ENCODE measurements at places on chromosomes 12 and 14.

GRCh38 chr14:56156096-56156495 lies 37.9 kb downstream of the PELI2 start:
- DNase-seq = no peak

DNA sequence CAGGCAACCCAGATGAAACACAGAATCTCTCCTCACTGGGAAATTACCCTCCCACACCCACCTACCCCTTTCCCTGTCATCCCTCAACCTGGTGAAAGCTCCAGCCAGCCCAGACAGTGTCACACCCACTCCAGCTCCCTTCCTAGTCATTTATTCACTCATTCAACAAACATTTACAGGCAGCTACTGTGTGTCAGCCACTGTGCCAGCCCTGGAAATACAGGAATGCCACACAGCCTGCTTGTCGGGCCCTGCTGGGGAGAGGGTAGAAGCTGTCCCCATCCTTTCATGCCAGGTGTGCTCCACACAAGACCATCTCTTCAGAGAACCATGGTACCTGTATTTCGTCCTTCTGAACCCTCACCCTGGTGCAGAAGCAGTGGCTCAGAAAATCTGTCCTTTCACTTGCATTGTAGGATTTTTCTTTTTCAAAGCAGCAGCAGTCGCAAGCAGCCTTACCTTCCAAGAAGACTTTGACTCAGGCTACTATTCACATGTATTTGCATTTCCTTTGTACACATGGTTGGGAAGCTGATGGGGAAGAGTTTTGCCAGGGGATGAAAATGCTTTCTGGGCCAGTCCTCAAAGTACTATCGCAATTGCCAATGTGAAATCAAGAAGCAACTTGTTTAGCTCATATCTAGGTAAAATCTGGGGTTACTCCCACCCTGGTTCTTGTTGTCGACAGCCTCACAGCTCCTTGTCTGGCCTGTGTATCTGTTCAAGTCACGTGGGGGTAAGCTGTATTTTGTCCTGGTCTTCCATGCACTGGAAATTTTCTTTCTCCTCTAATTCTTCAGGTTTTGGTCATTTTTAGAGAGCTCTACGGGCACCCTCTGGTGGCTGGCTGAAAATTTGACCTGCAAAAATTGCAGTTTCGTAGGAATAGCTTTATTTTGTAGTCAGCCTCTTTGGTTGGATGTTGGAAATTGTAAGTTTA lies 147.4 kb upstream of the EGLN3 start:
- DNase-seq = peak; percentile 71

DNA sequence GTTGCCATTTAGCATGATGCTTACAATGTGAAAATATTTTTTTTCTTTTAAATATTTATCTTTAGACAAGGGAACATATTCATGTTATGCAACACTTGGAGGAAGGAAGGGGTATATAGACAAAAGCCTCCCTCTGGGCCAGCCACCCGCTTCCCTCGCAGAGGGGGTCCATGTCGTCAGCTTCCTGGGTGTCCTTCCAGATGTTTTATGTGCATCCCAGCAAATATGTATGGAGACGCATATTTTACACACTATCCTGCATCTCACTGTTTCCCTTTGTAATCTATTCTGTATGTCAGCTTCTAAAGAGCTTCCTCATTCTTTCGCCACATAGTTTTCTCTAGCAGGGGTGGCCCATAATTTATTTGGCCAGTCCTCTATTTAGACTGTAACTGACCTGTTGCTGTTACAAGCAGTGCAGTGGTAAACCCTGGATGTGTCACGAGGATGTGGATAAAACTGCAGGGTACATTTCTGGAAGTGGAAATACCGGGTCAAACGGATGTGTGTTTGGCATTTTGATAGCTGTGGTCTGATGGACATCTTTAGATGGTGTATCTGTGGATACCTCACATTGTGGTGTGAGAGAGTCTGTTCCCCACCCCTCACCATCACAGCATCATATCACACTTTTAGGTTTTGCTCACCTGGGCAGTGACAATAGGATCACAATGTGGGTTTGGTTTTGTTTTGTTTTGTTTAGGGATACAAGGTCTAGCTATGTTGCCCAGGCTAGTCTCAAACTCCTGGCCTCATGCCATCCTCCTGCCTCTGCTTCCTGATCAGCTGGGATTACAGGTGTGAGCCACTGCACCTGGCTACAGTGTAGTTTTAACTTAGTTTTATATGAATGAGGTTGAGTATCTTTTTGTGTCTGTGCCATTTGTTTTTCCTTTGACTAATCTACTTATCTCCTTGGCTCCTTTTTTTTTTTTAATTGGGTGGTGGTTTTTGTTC lies 31.6 kb downstream of the FAM222A start:
- peak; percentile 54 for DNase-seq

- DNase-seq = peak; percentile 93
These were observed 43.6 kb upstream of the NAA30 start for GRCh38 chr14:57346741-57347140.

- no peak for DNase-seq
These were observed 50.9 kb downstream of the GRIP1 start for GRCh38 chr12:66627988-66628317.

Measured in DMS53 (cell line).